ENCODE measurements at places on chromosomes 6 and 20.
A peak's percentile ranks its signal among the peaks of the same experiment; 100 is the strongest.

- no peak for DNase-seq
These were observed 151.0 kb downstream of the ADAT2 start for GRCh38 chr6:143299253-143300166.

- no peak for DNase-seq
These were observed 193.3 kb downstream of the SASH1 start for GRCh38 chr6:148535976-148536375.

DNA sequence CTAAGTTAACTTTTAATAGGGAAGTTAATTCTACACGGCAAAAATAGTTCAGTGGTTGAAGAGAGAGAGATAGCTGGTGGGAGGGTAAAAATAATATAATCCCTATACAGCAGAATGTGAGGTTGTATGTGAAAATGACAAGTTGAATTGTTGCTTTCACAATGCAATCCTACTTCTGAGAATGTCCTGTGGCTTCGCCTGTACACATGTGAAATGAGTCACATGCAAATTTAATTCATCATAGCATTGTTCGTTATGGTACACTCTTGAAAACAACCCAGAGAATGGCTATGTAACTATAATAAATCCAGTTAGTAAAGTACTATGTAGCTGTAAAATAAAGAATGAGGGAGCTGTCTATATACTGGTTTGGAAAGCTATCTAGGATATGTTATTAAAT, 46.0 kb upstream of the HINT3 start:
- peak; percentile 68 for DNase-seq

GRCh38 chr20:57657535-57658446, 37.6 kb upstream of the ZBP1 start:
- no peak for DNase-seq

DNA sequence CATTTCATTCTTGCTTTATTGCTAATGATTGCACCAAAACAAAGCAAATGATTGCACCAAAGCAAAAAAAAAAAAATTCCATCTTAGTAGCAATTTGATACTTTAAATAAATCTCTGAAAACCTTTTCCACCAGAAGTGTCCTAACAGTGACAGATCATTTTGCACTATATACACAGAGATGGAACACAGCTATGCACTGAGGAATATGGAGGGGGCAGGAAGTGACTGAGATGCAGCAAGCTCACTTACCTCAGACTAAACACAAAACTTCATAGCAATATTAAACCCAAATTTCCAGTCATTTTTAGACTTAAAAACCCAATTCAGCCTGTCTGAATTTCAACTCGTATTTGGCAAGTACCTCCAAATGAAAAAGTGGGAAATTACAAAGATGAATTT, 41.2 kb downstream of the HIVEP2 start:
- DNase-seq = peak; percentile 69

DNA sequence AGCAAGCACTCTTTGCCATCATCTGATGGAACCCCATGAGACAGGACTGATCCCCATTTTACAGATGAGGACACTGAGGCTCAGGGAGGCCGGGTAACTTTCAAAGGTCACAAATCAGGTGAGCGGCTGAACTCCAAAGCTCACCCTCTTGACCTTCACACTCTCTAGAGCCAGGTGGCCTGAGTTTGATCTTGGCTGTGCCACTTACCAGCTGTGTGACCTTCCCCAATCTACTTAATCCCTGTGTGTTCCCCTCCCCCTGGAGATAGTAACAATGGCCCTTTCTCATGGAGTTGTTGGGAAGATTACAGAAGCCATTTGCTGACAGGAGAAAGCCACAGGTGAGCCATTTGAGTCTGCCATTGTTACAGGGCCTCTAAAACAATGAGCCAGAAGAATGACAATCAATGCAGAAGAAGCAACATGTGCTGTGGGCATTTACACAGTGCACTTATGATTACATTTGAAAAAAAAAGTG, 34.5 kb downstream of the BMP7 start:
- DNase-seq = no peak

- DNase-seq = no peak
These were observed 1.3 kb downstream of the LY6G6C start for GRCh38 chr6:31720196-31720770.

GRCh38 chr20:36113036-36113435, 41.5 kb upstream of the EPB41L1 start:
- no peak for DNase-seq

DNA sequence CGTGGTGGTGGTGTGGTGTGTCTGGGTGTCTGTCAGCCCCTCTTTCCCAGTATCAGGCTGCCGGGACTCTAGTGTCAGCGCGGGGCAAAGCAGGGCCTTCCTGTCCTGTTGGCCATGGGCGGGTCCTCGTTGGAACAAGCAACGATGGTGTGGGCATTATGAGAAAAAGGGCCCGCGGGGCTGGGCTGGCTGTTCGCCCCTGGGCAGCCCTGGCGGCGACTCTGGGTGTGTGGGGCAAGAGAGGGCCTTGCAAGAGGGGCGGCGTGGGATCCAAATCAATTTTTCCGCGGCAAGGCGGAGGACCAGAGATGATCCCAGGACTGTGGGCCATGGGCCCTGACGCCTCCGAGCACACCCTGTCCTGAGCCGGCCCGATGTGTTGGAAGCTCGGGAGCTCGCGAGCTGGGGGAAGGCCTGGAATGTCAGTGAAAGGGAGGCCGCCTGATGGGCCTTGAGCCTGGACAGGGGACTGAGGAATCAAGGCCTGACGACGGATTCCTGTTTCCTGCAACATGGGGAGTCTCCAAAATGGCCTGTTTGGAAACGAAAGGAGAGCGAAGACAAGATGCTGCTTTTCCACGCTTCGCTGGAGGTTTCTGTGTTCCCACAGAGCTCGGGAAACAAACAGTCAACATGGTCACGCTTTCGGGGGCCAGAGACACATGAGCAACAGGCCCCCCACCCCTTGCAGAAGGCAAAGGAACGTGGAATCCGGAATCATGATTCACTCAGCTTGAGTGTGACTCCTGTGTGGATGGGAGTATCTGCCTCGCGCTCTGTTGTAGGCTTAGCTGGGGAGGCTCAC, 364.7 kb upstream of the DEFB115 start:
- DNase-seq = no peak

DNA sequence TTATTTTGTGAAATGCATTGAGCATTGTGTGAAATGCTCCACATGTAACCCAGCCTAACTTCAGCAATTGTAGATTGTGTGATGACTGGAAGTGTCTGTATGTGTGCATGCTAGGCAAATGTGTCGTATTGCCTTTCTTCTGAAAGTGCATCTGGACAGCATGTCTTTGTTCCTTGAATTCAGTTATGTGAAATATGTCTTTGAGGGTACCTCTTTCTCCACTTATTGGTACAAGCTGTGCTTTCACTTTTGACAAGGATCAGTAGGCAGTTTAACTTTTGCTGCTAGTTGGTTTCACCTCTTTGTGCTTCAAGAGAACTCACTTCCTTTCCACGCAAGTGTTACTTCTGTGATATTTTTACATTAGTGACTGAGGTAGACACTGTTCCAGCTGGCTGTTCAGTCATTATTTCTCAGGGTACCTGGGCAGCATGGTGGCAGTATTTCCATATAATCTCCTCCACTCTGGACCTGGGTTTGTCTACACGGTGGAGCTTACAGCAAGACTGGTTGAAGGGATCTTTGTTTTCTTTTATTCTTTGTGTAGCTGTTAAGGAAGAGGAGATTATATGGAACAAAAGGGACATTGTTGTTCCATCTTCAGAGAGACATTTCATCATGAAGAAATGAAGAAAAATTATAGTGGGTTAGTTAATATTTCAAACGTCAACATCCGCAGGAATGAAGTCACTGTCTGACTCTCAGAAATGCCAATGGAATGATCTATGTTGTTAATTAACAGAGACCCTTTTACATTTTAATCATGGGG, 175.4 kb downstream of the UTRN start:
- peak; percentile 25 for DNase-seq

- no peak for DNase-seq
These were observed 9.1 kb upstream of the PRELID3B start for GRCh38 chr20:59051666-59052185.

GRCh38 chr6:166626177-166627032, 646 bp downstream of the RPS6KA2 start:
- DNase-seq = peak; percentile 59

DNA sequence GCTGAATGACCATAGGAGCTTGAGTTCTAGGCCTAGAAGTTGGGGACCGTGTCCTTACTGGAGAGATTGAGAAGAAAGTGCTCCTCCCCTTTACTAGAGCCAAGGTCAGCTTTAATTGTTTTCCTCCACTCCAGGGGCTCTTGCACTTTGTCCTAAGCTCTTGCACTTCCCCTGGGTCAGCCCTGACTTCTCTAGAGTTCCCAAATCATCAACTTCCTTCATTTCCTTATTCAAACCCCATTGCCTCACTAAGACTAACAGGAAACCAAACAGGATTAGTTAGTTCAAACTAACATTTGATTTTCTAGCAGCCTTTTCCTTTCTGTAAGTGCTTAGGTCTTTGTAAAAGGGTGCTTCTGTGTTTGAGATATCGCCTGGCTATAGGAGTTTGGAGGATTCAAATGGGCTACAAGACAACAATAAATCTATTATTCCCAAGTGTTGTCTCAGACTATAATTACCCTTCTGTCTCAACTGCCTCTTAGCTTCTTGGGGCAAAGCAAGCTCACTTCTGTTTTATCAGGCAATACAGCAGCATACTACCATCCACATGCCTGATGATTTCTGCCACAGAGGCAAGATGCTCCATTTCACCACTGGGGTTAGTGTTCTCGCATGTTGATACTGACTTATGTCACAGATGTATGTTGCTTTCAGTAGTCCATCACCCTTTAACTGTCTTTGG, 12.8 kb upstream of the DTNBP1 start:
- DNase-seq = no peak

DNA sequence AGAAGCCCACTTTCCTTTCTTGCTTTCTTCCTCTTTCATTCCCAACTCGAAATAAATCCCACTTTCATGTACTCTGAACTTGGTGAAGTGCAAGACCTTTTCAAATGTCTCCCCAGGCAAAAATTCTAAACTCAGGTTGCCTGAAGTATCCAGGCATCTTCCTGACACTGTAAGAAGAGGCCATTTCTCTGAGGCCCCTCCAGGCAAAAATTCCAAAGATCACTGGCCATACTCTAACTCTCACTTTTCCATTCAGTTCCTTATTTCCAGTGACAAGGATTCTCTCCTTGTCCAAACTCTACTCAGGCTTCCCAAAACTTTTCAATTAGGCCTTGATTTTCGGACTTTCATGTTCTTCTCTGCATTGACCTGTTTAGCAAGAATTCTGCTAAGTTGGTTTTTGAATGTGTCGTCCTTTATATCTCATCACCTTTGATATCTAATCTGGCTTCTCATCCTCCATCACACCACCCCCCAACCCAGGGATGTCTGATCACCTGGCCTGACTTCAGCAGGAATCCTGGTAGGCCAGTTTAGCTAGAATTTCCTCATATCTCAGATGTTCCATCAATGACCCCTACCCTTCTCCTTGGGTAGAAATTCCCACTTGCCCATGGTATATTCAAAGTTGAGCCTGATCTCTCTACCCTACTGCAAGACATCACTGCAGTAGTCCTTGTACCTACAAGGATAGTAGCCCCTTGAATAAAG, 124.9 kb downstream of the RCAN2 start:
- no peak for DNase-seq

DNA sequence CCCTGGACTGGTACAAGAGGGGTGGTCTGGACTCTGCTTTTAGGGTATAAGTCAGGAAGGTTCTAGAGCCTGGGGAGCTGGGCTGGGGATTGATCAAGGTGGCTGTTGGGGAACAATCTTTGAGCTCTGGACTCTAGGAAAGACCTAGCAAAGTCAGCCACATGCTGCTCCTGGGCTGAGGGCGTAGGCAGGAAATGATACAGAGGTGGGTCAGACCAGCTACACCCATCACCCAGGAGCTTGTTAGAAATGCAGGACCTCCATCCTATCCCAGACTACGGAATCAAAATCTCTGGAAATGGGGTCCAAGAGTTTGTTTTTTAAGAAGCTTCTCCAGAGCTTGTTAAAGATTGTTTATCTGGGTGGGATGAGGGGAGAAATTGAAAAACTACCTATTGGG, 9.4 kb downstream of the ADTRP start:
- no peak for DNase-seq

GRCh38 chr6:167669870-167670802, 156.6 kb upstream of the AFDN start:
- DNase-seq = no peak

DNA sequence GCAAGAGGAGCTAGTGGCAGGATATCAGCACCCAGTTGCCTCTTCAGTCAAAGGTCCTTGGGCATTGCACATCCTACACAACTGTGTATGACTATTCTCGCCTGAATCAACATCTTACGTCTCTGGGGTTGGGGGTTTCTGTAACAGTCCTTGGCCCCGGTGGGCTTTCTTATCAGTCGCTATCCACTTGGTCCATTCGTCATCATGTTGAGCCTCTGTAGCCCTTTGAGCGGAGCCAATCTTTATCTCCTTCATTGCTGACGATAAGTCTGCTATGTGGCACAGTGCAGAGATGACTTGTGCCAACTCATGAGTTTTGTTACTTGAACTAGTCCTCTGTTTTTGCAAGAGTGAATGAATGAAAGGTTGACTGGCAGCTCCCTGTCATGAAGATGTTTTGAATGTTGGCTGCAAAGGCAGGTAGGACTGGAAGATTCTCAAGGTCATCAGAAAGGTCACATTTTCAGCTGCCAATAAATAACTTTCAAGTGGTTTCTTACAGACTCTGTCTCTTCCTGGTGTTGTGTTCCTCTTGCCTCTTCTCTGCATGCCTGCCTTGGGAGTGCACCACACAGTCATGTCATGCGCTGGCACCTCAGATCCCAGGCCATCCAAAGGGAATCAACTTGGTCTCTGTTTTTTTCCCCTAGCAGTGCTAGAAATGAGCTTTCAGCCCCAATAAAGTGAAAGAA, 238.9 kb downstream of the SLC24A3 start:
- no peak for DNase-seq

GRCh38 chr6:6655805-6656251, 67.3 kb downstream of the LY86 start:
- DNase-seq = no peak

GRCh38 chr20:62668441-62669027, 26.2 kb downstream of the SLCO4A1 start:
- peak; percentile 58 for DNase-seq

DNA sequence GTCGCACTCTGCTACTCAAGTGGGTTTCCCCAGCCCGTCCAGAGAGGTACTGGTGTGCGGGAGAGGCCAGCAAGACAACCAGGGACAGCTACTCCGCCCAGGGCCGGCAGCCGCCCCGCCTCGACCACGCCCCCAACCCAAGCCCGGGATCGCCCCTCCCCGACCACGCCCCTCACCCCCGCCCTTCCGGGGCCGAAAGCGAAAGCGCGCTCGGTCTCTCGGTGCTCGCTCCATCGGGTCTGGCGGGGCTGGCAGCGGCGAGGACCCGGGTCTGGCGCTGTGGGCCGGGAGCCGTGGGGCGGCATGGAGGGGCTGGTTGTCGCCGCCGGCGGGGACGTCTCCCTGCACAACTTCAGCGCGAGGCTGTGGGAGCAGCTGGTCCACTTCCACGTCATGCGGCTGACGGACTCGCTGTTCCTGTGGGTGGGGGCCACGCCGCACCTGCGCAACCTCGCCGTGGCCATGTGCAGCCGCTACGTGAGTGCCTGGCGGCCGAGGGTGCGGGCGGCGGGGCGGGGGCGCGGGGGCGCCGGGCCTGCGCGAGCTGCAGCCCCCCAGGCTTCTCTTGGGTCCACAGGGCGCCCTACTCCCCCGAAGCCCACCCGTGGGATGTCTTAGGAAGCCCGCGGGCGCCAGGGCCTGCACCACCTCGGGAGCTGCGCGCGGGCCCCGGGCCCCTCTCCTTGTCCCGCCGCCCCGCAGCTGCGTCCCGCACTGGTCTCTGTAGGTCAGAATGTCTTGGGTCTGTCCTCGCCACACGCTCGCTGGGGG, at the start of gene PSMG4:
Gene PSMG4, plus strand, starts transcription at position 228 of the 771 bp plus-strand sequence. Its CDS starts 76 bp downstream, at position 304.
- DNase-seq = peak; percentile 89

Measured in iris pigment epithelial cell (primary cell).